ENCODE measurements at places on chromosomes 2 and 18.

- no peak for DNase-seq
These were observed 315.1 kb upstream of the EPAS1 start for GRCh38 chr2:45982096-45982495.

GRCh38 chr2:148813603-148814065 lies 61.4 kb upstream of the KIF5C start:
- no peak for DNase-seq

GRCh38 chr18:50282521-50283335 lies 1.4 kb upstream of the MBD1 start:
- DNase-seq = no peak

- no peak for DNase-seq
These were observed 14.7 kb downstream of the RALB start for GRCh38 chr2:120267348-120267747.

DNA sequence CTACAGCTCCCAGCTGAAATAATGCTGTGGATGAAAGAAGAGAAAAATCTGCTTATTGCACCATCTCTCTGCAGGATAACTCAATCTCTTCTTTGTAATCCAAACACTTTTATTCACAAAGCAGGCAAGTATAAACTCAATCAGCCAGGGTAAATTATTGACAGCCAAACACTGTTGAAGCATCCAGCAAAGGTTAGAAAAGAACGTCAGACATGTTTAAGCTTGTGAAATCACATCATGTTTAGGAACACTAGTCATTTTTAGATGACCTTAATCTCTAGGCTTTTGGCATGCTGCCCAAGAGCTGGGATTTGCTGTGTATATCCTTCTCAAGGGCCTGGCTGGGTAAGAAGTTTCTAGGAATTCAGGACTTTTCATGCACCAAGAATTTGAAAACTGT lies 1148.1 kb upstream of the FANCL start:
- no peak for DNase-seq

- no peak for DNase-seq
These were observed at the start of gene HOXD9 for GRCh38 chr2:176122683-176123410. TSS of gene HOXD9 (plus strand) at chr2:176122719. CDS start at chr2:176122769, 50 bp downstream.

GRCh38 chr2:164981217-164981990 lies 26.1 kb upstream of the SLC38A11 start:
- DNase-seq = no peak

DNA sequence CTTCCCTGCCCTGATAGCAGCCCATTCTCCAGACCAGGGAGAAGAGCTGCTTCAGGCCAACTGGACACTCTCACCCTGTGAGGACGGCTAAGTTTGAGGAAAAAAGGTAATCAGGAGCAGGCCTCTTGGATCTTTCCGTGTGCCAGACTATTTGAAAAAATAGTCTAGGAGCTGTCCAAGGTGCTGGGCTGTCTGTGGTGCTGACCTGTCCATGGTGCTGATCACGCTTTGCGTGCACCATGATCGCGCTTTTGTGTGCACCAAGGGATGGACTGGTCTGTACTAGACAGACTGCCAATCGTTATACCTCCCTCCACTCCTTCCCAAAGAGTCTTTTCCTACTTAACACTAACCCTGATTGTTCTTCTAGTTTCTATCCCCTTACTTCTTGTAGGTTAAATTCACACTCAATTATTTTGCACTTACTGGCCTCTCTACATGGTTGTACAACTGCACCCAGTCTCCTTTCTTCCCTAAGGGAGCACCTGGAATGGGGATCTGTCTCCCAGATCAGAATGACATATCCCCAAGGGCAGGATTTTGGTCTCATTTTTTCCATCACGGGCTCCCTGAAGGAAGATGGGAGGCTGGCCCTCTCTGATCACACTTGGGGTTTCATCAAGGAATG lies 295.4 kb downstream of the CELF4 start:
- no peak for DNase-seq

DNA sequence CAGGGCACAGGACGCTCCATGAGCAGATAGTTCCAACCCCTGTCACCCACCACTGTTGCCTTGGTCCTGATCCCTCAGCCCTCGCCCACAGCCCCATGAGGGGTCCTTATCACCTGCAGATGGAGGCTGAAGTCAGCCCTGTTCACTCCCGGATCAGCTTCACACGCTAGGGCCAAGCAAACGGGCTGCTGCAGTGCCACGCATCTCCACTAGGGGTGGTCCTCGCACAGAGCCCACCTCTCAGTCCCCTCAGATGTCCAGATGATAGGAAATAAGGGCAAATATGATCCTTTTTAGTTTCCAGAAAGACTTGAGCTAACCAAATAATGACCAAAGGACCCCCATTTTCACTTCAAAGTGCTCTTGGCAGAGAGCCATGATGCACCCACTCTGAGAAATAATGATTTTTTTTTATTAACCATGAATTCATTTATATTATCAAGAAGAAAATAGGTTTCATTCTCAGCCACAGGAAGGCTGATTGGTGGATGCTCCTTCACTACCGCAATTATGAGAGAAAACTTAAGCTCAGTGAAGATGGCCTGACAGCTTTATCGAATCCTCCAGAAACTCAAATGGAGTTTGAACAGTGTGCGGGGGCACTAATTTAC lies 71.9 kb upstream of the KLHL29 start:
- no peak for DNase-seq

DNA sequence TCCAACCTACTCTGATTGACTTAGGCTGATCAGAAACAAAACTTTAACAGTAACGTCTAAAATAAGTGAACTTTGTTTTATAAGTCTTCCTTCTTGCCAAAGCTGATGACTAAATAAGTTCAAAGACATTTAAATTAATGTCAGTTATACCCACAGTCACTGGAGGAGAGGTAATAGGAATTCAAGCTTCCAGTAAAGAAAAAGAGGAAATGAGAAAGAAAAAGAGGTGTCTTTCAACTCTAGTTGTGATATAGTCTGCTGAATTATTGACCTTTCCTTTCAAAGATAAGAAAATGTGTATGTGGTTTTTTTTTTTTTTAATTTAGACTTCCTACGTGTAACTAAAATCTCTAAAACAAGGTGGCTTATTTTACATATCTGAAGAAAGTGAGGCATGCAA lies 191.5 kb downstream of the SLC8A1 start:
- DNase-seq = no peak

GRCh38 chr2:57217013-57217412 lies 829.6 kb upstream of the VRK2 start:
- DNase-seq = no peak

DNA sequence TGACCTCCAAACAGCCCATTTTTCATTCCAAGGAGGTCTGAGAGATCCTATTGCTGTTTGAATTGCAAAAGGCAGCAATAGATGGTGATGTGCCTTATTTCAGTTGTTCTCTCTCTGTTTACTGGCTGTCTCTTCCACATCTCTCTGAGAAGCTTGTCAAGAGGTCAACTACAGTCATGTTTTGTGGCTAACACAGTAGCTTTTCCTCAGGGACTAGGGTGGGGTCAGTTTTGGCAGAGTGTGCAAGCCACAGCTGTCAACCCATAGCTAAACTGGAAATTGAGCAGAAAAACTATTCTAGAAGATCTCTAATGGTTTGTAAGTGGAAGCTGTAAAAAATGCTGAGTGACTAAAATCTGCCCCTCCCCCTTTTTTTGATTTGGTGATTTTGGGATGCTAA lies 67.1 kb downstream of the DIS3L2 start:
- DNase-seq = no peak

GRCh38 chr2:233470839-233471238 lies 95.7 kb downstream of the USP40 start:
- DNase-seq = no peak

GRCh38 chr2:150480241-150480640 lies 7.2 kb downstream of the RND3 start:
- no peak for DNase-seq

DNA sequence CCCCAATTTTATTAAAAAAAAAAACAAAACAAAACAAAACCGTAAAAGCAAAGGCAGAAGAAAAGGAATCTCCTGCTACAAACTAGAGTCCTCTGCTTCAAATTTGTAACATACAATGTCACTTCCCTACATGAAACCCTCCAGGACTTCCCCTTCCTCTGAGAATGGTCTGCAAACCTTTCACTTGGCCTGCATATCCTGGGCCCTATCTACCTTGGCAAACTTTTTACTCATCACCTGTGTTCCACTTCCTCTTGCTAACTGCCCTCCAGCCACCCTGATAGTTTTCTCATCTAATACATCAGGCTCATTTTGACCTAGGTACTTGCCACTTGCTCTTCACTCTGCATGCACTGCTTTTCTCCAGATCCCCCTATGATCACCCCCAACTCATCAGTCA lies 255.5 kb downstream of the ETAA1 start:
- no peak for DNase-seq

All from NCI-H1694 treated with DMSO at 0.1 percent for 48 hours (cell line).